ENCODE measurements at places on chromosomes 7 and 10. TPM values are rescaled to one million over a fixed set of nuclear protein-coding genes. Genes with fewer than 3 reads are reported as not detected.

GRCh38 chr10:29569795-29570194 is 65.0 kb downstream of the SVIL start:
- H3K36me3 ChIP-seq: no peaks in the 10 kb centered on the region
- H3K27ac ChIP-seq: no peak overlapping the region
- no peaks in the 10 kb centered on the region for H3K4me1 ChIP-seq
- no peak overlapping the region for H3K4me3 ChIP-seq

The NCOA4 gene
- 81.1 TPM for total RNA-seq

DNA sequence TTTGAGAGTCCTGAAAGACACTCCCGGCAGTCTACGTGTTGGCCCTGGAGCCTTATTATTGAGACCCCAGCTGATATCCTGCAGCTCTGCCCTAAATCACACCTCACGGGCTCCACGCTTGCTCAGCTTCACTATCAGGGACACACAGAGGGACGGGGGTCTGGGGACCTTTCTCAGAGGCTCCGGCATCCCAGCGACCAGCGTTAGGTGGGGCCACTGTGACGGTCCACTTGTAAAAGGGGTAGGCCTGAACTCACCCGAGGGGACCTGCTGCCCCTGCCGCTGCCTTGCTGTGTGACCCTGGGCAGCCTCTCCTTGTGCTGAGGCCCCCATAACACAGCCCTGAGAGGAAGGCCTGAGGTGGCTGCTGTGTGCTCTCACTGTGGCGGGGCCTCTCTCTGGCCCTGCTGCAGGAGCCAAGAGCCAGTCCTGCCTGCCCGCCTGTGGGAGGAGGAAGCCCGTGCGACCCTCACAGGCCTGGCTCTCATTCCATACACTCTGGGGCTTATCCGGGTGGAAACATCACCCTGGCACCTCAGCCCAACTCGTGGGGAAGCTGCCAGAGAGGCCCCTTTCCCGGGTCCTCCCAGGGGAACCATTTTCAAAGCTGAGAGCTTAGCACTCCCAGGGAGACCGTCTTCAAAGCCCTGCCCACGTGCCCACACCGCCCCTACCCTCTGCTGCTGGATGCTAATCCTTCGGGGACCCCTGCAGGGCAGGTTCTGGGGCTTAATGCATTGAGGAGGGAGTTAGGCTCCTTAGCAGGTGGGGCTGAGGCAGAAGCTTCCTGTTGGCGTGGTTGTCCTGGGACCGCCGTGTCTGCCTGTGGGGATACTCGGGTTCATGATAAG is 21.7 kb downstream of the AQP1 start:
- H3K4me1 ChIP-seq: peaks cover 3% of the 10 kb centered on the region
- H3K27me3 ChIP-seq: no peaks in the 10 kb centered on the region

The RAPGEF5 gene
- total RNA-seq: 81.6 TPM

- no peaks in the 10 kb centered on the region for H3K36me3 ChIP-seq
- no peaks in the 10 kb centered on the region for H3K27me3 ChIP-seq
- DNase-seq: peak; percentile 66
- no peak overlapping the region for H3K27ac ChIP-seq
These were observed 97.6 kb downstream of the SUGCT start for GRCh38 chr7:40232242-40232893.

The GALNT17 gene
- not detected for total RNA-seq

- H3K27me3 ChIP-seq: no peaks in the 10 kb centered on the region
- DNase-seq: no peak
- H3K4me1 ChIP-seq: no peaks in the 10 kb centered on the region
- H3K36me3 ChIP-seq: no peaks in the 10 kb centered on the region
These were observed 55.2 kb upstream of the DDC start for GRCh38 chr7:50620433-50620832.

DNA sequence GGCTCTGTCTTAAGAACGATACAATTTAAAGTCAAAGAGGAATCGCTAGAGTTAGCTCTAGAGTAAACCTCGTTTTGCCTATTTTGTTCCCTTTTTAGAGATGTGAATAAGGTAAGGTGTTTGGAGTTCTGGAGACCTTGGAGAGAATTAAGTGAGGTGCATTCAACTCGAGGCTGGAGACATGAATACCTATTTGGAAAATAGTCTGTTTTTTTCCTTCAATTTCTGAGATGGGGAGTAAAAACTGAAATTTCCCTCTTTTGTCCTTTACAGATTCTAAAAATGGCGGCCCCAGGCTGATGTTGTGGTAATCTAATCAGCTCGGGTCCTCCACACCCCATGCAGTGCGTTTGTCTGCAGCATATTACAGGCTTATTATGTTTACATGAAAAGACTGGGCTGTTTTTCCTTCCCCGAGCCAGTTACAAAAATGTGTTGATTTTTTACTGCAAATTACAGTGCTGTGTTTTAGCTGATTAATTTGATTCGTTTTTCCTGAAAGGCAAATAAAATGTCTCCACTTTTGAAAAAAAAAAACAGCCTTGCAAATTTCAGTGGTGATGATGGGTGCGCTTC is 1.5 kb downstream of the KMT2E start:
- H3K4me3 ChIP-seq: peak overlapping the region; percentile 95
- peak overlapping the region; percentile 95 for H3K27ac ChIP-seq
- peaks cover 9% of the 10 kb centered on the region for H3K36me3 ChIP-seq
- H3K27me3 ChIP-seq: no peaks in the 10 kb centered on the region
- DNase-seq: peak; percentile 67
- H3K4me1 ChIP-seq: peaks cover 61% of the 10 kb centered on the region

- H3K27ac ChIP-seq: no peak overlapping the region
- no peaks in the 10 kb centered on the region for H3K36me3 ChIP-seq
- DNase-seq: no peak
These were observed 1011.2 kb downstream of the KCNMA1 start for GRCh38 chr10:76626386-76626785.

The FFAR4 gene
- not detected for total RNA-seq

The PON3 gene
- total RNA-seq: not detected

DNA sequence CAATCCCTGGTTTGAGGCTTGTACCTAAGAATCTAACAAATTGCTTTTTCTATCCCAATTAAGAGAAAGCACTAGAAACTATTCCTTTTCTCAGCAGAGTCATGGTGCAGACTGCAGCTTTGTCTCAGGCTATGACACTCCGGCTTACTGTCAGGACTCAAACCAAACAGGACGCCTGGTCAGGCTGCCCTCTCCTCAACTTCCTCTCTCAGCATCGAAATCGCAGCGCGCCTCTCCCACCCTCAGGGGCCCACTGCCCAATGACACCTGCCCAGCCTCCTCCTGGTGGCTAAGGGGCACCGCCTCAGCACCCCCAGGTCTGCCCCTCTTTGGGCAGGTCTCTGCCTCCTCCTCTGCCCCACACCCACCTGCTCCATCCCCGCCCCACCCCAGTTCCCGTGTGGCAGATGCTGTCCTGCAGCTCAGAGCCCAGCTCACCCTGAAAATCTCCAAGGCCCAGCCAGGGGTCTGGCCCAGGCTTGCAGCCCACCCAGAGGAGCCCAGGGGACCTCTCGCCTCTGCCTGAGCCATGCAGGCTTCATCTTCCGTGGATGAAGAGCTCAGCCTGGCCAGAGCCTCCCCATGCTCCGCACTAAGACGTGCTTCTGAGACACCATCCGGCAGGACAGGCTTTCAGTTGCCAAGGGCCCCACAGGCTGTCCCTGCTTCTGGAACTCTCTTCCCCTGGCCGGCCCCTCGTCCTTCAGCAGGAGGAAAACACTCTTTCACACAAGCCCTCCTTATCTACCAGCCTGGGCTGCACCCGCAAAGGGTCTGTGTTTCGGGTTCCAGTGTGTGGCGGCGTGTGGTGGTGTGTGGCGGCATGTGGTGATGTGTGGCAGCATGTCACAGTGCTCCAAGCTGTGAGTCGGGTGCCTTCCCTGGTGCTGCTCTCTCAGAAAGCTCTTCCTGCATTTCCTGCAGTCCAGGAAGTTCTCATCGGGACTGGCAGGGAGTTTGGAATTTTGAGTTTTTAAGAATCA is 16.4 kb upstream of the PTPRN2 start:
- H3K27me3 ChIP-seq: no peaks in the 10 kb centered on the region
- no peak overlapping the region for H3K27ac ChIP-seq
- H3K36me3 ChIP-seq: peaks cover 20% of the 10 kb centered on the region
- no peak overlapping the region for H3K4me3 ChIP-seq

The SORBS1 gene
- 0.61 TPM for total RNA-seq
